ENCODE measurements at places on chromosomes 2 and 18. TPM values are rescaled to one million over a fixed set of nuclear protein-coding genes. Genes with fewer than 3 reads are reported as not detected.

The CCBE1 gene
- polyA plus RNA-seq, result 24.7 TPM

The ATRAID gene
- 318 TPM for polyA plus RNA-seq

The KCNS3 gene
- polyA plus RNA-seq, result 1.8 TPM

The CYTIP gene
- 4.2 TPM for polyA plus RNA-seq

The ZNF516 gene
- polyA plus RNA-seq, result 25.4 TPM

The OBSL1 gene
- polyA plus RNA-seq, result 431 TPM

The KIF3C gene
- polyA plus RNA-seq, result 7.8 TPM

The ATOH8 gene
- 9.4 TPM for polyA plus RNA-seq

The LOXL3 gene
- polyA plus RNA-seq, result 8.5 TPM

The ARHGAP15 gene
- 2.6 TPM for polyA plus RNA-seq

The IGFBP5 gene
- polyA plus RNA-seq, result 1,464 TPM

The UBE2E3 gene
- 46.5 TPM for polyA plus RNA-seq

The MYCN gene
- 2.7 TPM for polyA plus RNA-seq

The TNS1 gene
- polyA plus RNA-seq, result 140 TPM

The SLC11A1 gene
- polyA plus RNA-seq, result 3.0 TPM

The CELF4 gene
- 0.15 TPM for polyA plus RNA-seq

The LRP1B gene
- polyA plus RNA-seq, result 0.20 TPM

The AAMP gene
- 144 TPM for polyA plus RNA-seq

The CAPN14 gene
- 0.05 TPM for polyA plus RNA-seq

The SH3RF3 gene
- polyA plus RNA-seq, result 4.0 TPM

The PDE1A gene
- 4.4 TPM for polyA plus RNA-seq

The FAM161A gene
- polyA plus RNA-seq, result 6.1 TPM

The TRIB2 gene
- 94.7 TPM for polyA plus RNA-seq

The IL1RN gene
- 0.29 TPM for polyA plus RNA-seq

The SERPINB10 gene
- polyA plus RNA-seq, result not detected

Data from ovary (tissue), 10 donors.